ENCODE measurements at places on chromosomes 5 and 9. TPM values are rescaled to one million over a fixed set of nuclear protein-coding genes. Genes with fewer than 3 reads are reported as not detected.

ADGRV1 gene
- 24.6 TPM for total RNA-seq

DNA sequence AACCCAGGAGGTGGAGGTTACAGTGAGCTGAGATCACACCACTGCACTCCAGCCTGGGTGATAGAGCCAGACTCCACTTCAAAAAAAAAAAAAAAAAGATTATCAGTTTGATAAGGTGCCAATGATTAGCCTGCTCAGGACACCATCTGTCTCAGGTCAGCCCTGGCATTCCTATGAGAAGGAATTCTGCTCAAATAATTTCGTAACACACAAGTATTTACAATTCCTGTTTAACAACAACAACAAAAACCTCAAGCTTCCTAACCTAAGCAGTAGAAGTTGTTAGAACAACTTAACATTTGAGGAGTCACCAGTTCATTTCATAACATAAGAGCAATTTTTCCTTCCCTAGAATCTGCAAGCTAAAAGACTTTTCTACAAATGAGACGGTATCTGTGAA lies 85.0 kb downstream of the LHFPL2 start:
- no peak for DNase-seq

DNA sequence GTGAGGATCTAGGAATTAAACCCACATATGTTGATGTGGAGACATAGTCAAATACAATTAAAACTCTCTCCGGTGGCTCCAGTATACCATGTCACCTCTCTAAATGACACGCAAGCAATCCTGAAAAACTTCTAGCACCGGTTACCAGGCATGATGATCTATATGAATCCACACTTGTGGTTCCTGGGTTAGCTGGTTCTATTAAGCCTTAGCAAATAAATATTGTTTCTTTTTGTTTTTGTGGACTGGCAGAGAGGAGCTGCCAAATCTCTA lies 104.8 kb downstream of the SEC61B start:
- no peak for DNase-seq

- no peak for DNase-seq
These were observed 36.7 kb downstream of the PRRT1B start for GRCh38 chr9:131582056-131582455.

GABBR2 gene
- total RNA-seq, result 0.55 TPM

TRIM14 gene
- 11.5 TPM for total RNA-seq

LRRC19 gene
- total RNA-seq, result not detected

DNA sequence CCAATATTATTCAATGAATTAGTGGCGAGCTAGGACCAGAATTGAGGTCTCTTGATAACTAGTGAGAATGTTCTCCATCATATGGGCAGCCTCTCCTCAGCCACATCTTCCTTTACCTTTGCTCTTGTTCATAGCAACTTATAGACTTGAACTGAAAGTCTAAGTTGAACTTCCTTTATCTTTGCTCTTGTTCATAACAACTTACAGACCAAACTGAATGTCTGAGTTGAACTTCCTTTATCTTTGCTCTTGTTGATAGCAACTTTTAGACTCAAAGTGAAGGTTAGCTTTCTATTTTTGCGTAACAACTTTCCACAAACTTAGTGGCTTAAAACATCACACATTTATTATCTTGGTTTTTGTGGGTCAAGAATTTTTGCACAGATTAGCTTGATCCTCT lies 146.4 kb upstream of the C9orf72 start:
- no peak for DNase-seq

DNA sequence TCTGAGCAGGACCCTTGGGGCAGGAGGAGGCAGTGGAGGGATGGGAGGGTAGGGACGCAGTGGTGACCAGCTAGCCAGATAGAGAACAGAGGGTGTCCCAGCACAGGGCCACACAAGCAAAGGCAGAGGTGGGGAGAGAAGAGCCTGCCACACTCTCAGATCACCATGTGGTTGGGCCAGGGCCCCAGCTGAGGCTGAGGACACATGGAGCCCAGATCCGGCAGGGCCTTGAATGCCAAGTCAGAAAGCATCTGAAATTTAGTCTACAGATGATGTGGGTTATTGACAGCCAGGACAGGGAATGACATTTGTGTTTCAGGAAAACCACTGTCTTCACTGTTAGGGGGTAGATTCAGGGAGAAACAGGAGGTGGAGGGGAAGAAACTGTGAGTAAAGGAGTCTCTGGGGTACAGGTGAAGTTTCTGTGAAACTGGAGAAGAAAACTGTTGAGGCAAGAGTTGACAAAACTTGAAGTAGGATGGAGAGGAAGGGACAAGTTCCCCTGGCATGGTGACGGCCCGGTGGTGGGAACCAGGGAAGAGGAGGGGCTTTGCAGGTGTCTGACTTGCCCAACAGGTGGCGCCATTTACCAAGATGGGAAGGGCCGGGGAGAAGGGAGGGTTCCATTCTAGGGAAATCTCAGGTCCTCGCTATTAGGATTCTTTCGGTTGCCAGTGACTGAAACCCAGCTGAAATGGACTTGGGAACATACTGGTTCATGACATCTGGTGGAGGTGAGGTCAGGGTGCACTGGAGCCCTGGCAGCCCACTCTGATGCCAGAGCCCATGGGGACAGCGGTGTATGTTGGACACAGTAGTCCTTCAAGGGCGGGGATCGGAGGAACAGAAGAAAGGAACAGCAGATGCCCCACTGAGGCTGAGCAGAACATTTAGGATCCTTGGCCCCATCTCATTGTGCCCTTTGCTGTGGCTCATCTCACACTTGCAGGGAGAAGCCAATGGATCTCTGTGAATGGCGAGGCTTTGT lies 100.1 kb downstream of the KCNIP1 start:
- DNase-seq, result peak; percentile 71

DNA sequence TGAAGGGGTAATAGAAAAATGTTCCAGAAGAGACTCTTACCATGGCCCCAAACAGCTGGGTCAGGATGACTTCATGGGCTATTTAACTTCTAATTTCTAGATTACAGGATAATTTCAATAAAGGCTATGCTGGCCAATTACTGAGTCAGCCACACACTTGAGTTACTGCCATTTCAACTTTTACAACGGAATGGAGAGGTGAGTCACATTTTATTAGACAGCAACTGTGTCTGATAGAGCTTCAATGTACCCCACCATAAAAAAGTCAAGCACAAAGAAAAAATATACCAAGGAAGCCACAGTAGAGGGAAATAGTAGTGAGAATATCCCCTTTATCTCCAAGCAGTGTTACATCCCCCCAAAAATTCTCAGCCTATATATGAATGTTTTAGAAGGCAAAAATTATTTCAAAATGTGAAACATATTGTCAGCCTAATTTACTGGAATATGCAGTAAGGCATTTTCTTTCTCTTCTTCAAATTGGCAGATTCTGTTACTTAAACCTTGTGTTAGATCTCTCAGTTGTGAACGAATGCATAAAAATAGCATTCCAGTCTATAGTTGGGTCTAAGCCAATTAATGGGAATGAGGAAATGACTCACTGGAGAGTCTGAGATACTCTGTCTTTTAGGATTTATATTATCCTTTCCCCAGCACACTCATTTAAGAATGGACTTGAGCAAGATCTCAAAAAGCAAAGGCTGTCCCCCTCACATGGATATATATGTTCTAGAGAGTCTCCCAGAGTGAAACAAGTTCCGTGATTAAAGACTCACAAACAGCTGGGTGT lies 47.1 kb upstream of the RAI14 start:
- no peak for DNase-seq

GNA14 gene
- 0.22 TPM for total RNA-seq

NMUR2 gene
- total RNA-seq, result 1.9 TPM

Measured in mesothelial cell of epicardium (in vitro differentiated cells).